Cardiac septum (tissue), 1 donor: ENCODE measurements at places on chromosomes 2 and 18. TPM values are rescaled to one million over a fixed set of nuclear protein-coding genes. Genes with fewer than 3 reads are reported as not detected.

ZNF532 gene
- 71.8 TPM for total RNA-seq

AGXT gene
- total RNA-seq, result not detected

RFTN2 gene
- total RNA-seq, result 3.5 TPM

SLC14A1 gene
- 12.4 TPM for total RNA-seq

BOLL gene
- total RNA-seq, result not detected

CNPPD1 gene
- 67.6 TPM for total RNA-seq

B3GNT7 gene
- total RNA-seq, result 5.4 TPM

GREB1L gene
- 16.2 TPM for total RNA-seq

CRYBA2 gene
- total RNA-seq, result not detected

MAP3K19 gene
- not detected for total RNA-seq

CDKL4 gene
- 0.35 TPM for total RNA-seq

LBX2 gene
- total RNA-seq, result 0.51 TPM

MIB1 gene
- total RNA-seq, result 29.0 TPM

CD207 gene
- 0.16 TPM for total RNA-seq

MEP1B gene
- total RNA-seq, result 0.13 TPM

- DNase-seq, result no peak
These were observed 861 bp downstream of the LTBP1 start for GRCh38 chr2:32947484-32948143.

GRCh38 chr2:31199206-31199605 is 18.1 kb downstream of the CAPN14 start:
- peak; percentile 53 for DNase-seq

GRCh38 chr18:10030816-10031541 is 117.2 kb downstream of the VAPA start:
- DNase-seq, result no peak

DNA sequence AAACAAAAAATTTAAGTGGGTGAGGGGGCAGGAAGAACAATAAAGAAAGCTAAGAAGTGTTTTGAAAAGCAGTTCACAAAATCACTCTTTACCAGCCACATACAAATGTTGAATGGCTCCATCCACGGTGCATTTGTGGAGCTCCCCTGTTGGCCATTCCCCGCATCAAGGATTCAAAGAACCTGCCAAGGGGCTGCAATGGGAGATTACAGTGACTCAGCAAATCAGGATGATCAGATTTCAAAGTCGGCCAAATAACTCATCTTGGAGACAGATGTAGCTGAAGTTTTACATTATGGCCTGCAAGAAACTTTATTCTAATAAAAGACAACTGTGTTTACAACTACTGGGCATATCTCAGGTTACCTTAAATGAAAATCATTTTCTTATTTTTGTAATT is 26.9 kb downstream of the COL4A3 start:
- no peak for DNase-seq

GRCh38 chr18:41043876-41044275 is 911.2 kb upstream of the PIK3C3 start:
- DNase-seq, result no peak

DNA sequence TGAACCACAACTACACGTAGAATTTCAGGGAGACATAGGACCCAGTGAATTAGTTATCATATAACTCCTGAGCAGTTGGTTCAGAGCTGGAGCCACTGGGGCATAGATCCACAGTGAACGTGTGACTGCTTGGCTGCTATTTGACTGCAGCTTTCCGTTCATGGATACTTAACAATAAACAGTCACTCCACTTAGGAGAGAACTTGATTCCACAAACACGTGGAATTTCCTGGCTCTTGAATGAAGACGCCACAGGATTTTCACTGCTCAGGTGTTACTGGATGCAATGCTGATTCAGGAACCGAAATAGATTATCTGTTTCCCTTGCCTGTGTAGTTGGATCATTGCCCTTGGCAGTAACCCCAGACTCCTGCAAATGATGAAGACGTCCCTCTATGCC is 679.1 kb upstream of the ZEB2 start:
- DNase-seq, result no peak

GRCh38 chr2:56318147-56318546 is 134.4 kb downstream of the CCDC85A start:
- DNase-seq, result no peak

DNA sequence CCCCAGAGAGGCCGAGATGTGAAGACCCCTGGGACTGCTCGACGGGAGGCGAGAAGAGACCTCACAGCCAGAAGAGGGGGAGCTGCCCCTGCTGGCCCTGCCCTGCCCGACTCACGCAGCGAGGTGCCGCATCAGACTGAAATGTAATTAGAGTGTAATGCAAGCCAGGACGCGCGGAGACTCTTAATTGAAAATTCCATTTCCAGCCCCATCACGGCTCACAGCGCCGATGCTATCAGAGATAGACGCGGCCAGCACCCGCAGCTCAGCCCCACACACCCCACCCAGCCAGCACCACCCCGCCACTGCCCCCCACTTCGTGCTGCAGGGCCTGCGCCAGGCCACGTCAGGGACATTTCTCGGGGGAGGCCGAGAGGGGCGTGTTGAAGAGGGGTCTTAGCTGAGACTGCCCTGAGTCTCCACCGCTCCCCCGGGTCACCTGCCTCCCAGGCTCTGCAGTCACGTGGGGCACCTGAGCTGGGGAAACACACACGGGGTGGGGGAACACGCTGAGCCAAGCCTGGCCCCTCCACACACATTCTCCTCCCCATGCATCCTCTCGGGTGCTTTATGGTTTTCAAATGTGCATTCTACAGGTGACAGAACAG is 78.1 kb downstream of the TEX51 start:
- no peak for DNase-seq

- no peak for DNase-seq
These were observed 758 bp downstream of the SCLY start for GRCh38 chr2:238061315-238062202.

DNA sequence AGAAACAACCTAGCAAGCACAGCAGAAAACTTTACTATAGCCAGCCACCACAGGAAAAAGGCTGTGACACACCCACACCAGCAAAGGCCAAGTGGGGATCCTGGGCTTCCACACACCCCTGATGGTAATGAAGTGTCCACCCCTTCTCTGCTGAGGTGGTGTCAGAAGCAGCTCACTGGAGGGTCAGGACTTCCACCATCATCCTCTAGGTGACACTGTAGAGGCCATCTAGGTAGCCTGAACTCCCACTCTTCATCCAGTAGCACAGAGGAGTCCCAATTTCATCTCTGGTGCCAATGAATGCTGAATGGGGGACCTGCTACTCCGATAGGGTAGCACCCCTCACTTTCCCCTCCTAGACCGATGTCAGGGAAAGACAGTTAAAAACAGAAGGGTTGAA is 1544.4 kb downstream of the LRP1B start:
- DNase-seq, result no peak

- no peak for DNase-seq
These were observed 12.2 kb downstream of the BAZ2B start for GRCh38 chr2:159604159-159604558.

- no peak for DNase-seq
These were observed 128.0 kb upstream of the TACR1 start for GRCh38 chr2:75327334-75327733.

GRCh38 chr2:220510668-220511067 is 883.2 kb downstream of the SLC4A3 start:
- DNase-seq, result no peak

- no peak for DNase-seq
These were observed 163.4 kb downstream of the ARL4C start for GRCh38 chr2:234333168-234334130.

- DNase-seq, result no peak
These were observed 99.4 kb downstream of the PKP4 start for GRCh38 chr2:158556124-158556523.

DNA sequence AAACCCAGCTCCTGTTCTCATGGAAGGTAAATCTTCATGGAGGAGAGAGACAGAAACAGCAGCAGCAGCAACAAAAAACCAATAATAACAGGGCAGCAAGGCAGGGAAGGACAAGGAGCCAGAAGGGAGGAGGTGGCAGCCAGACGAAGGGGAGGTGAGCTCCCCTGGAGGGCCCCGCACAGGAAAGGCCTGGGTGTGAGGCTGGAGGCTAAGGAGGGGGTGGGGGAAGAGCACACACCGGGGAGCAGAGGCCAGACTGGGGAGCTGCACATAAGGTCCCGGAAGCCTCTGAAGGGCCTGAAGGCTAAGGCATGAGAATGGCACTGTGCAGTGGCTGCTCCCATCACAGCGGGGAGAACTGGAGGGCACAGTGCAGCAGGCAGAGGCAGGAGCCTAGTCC is 94.8 kb upstream of the SMAD7 start:
- DNase-seq, result no peak

DNA sequence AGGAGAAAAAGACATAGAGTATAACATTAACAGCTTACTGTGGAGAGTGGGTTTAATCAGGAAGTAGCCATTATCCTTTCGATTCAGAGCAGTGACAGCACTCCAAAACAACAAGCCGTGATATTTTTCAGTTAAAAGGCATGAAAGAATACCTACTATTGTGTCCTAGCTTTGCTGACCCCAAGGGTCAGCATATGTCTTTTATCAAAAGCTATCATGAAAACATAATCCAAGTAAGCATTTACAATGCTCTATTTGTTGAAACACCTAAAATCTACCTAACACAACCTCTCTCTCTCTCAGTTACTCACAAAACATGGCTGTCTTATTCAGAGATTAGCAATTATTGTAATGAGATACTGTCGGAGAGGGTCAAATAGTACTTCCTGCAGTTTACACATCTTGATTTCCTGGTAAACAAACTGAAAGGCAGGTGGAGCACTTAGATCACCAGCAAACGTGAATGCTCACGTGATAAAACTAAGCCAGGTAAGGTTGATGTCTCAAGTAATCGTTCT is 100.0 kb downstream of the BAZ2B start:
- no peak for DNase-seq

DNA sequence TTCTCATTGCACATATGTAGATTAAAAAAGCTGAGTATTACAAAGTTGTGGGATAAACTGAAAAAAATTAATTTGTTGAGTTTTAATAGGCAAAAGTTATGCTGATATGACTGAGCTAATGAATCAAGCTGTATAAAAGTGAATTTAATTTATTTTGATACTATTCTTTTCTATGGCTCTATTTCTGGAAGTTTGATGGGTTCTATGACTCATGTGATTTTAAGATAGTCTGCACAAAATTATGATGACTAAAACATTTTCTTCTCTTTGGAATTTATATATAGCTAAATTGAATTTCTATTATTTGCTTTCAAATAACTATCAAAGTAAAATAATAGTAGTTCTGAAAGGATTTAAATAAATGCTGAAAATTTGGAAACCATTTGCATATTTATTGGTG is 71.0 kb upstream of the MMADHC start:
- DNase-seq, result no peak

DNA sequence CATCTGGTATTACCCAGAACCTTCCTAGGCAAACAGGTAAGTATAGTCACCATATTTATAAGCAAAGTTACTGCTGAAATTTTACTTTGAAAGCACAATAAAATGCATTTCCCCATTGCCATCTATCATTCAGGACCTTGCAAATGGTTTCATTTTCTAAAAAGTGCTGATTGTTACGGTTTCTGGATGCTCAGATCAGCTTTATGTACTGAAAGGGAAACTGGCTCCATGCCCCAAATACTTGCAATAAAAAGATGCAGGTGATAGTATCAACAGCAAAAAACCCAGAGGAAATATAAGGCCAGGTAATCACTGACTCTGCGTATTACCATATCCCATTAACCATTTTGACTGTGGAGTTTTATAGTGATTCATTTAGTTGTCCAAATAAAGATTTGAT is 1150.7 kb upstream of the CRIM1 start:
- DNase-seq, result no peak

GRCh38 chr18:55485666-55486065 is 102.3 kb downstream of the TCF4 start:
- DNase-seq, result no peak

GRCh38 chr2:8276026-8276425 is 405.8 kb upstream of the ID2 start:
- no peak for DNase-seq

- DNase-seq, result no peak
These were observed 375.8 kb upstream of the NXPH2 start for GRCh38 chr2:139155991-139156390.

DNA sequence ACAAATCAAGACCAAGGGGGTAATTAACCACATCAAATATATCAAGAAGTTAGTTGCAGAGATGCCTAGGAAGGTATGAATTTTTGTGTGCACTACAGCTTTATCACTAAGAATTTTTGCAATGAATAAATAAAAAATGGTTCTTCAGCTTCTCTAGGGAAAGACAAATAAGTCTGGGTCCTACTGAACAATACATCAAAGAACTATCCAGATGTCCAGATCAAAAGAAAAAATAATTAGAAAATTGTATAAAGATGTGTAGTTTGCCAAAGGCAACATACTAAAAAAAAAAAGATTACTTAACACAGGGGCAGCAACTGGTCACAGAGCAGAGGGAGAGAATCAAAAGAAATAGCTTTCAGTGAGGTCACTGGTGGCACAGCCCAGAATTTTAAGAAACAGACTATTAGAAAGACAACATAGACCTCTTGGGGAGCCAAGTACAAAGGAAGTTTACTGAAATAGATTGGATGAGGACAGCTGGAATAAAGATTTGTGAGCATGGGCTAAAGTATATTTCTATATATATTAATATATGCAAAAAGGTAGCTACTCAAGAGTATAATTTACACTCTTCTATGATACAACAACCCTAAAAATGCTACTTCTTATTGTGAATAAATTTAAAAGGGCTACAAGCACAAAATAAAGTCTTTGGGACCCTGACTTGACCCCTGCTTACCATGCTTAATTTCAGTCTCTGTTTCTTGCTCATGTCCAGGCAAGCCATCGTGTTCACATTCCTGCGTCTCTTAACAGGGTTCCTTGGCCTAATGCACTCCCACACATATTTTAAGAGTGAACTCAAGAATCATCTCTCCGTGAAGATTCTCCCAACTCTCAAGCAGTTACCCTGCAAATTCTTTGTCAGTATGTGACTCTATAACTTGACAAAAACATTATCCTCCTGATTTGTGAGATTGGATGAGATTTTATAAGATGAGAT is 99.0 kb upstream of the GRB14 start:
- DNase-seq, result no peak

- DNase-seq, result no peak
These were observed 667.0 kb downstream of the TSN start for GRCh38 chr2:122422384-122422991.

DNA sequence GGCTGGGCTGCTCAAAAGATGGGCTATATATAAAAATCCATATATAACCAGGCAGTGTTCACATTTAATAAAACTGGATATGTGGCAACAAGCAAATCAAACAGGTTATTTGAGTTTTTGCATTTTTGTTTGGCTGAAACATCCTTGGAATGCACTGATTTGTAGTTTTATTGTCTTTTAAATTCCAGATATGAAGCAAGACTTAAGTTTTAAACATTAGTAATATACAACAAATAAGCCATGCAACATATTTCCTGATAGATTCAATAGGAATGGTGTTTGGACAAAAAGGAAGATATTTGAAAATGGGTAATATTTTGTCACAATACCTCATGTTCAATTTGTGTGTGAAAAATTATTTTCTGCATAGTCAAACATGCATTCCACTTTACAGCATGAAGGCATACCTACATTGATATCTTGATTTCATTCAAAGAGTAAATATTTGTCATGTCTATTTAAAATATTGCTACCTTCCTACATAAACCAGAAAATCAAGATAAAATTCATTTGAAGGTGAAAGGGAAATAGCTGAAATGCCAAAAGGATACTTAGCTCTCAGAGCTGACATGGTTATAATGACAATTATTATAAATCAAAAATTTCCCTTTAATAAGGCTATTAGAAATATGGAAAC is 132.3 kb upstream of the NETO1 start:
- DNase-seq, result no peak

- DNase-seq, result no peak
These were observed 62.8 kb upstream of the SLC39A10 start for GRCh38 chr2:195594248-195594647.

GRCh38 chr2:140892911-140893637 is 1237.7 kb downstream of the LRP1B start:
- no peak for DNase-seq

GRCh38 chr2:206876216-206876860 is 63.0 kb upstream of the CPO start:
- DNase-seq, result no peak
